NCI-H1092 (cell line): ENCODE measurements at places on chromosomes 7 and 10.
A peak's percentile ranks its signal among the peaks of the same experiment; 100 is the strongest.

DNA sequence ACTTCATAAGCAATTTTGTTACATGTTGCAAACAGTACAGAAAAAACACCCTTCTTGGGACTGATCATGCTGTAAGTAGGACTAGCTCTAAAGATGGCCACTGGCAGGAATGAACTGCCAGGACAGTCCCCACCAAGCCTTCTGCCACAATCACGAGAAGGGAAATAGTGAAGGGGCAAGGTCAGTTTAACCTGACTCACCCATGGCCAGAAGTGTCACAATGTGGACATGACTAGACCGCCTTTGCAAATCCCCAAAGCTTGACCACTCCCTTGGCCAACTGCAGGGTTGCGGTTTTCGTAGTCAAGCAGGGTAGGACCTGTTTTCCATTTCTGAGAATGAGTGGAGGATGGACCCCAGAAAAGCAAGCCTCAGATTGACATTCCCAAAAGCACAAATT, 19.4 kb upstream of the FRAT2 start:
- no peak for DNase-seq

DNA sequence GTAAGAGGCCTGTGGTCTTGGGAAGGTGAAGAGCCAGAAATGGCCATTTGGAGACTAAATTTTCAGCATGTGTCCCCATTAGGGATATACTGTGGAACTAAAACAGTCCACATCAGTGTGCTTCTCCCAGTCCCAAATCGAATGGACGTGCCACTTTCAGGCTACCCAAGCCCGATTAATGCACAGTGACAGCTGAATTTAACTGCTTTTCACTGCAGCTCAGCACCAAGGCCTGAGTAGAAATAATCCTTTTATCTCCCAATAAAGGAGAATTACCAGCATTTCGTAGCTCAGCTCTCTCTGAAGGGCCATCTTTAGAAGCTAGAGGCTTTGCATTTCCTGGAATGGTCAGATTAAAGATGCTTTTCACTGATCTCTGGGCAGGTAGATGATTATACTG, 183.3 kb downstream of the NPSR1 start:
- DNase-seq: no peak

DNA sequence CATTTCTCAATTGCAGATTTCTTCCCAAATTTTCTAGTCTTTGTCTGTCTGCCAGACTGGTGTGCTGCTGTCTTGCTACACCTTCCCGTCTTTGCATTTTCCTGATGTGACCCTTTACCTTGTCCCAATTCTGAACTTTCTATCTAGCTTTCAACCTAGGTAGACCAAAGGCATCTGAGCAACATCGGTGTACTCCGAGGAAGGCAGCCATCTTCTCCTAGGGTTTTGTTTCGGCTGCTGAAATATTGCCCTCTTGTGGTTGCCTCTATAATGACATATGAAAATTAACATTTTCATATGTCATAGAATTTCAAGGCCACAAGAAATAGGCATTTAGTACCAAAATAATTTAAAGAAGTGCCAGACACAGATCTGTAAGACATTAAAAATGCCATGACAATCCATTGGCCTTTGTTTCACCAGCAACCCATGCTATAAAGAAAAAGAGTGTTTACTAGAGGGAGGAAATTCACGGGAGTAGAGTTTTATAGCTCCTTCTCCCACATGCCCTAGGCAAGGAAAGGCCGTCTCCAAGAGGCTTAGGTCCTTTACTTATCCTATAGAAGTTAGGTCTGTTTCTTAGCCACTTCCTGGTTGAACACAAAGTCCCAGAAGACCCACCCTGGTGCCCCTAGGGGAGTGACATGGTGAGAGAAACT, 23.4 kb downstream of the OR9A2 start:
- DNase-seq: peak; percentile 42

GRCh38 chr10:57468894-57469432, 798.7 kb downstream of the IPMK start:
- no peak for DNase-seq

GRCh38 chr7:123598657-123599056, 3.0 kb upstream of the ASB15 start:
- no peak for DNase-seq

GRCh38 chr7:105210721-105211205, 178.0 kb downstream of the SRPK2 start:
- no peak for DNase-seq

DNA sequence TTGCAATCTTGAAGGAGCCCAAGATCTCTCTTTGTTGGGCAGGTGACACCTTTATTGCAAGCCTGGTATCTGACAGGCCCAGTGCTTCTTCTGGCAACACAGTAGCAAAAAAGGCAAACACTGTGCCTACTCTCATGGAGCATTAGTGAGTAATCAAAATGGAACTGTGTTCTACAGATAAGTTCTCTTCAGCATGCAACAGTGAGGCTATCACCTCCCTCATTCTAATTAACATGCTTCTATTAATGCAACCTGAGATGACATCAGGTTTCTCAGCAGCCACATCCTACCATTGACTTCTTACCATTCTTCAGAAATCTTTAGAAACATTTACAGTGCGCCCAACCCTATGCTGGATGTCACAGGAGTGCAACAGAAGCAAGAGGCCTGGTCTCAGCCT, 77.9 kb upstream of the KCNMA1 start:
- DNase-seq: no peak

DNA sequence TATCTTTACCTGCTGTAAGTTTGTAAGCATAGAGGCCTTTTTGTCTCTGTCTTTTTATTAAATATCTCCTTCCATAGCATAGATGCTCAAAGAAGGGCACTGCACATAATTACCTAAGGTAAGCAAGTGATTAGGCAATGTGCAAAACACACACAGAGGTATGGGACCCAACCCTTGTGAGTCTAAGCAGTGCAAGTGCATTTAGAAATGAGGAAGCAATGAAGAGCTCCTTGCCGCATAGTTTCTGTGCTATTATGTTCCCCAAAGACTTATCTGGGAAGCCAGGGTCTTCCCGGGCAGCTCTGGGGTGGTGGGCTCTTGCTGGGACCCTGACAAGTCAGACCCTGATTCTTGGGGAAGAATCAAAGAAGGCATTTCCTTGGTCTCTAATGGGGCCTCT, 13.5 kb upstream of the MGAM2 start:
- no peak for DNase-seq

- DNase-seq: no peak
Measured at GRCh38 chr10:123945325-123945920, 53.8 kb upstream of the CPXM2 start.

GRCh38 chr10:24418532-24418931, 209.6 kb downstream of the KIAA1217 start:
- no peak for DNase-seq

GRCh38 chr10:14859775-14860174, 18.9 kb upstream of the SUV39H2 start:
- no peak for DNase-seq
